Prostate gland (tissue), 2 donors: ENCODE measurements at places on chromosomes 16 and 17. TPM values are rescaled to one million over a fixed set of nuclear protein-coding genes. Genes with fewer than 3 reads are reported as not detected.

DNA sequence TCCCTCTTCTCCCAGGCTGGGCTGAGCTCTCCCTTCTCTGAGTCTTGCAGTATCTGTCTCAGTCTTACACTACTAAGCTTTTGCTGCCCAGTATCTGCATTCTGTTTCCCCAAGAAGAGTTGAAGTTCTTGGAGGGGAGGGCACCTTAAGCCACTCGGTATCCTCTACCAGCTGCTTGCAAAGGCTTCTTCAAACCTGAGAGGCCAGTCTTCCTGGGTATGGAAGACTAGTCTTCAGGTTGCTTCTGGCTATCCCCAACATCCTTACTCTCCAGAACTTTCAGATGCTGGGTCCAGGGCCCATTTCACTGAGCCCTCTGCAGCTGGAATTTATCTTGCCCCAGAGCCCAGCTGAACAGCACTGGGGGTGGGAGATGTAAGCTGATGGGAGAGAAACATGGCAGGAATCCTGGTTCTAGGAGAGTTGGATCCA lies 20.1 kb downstream of the GP2 start:
- DNase-seq: no peak

- DNase-seq: no peak
Observed at GRCh38 chr17:56899403-56899802, 14.4 kb downstream of the TRIM25 start.

DNA sequence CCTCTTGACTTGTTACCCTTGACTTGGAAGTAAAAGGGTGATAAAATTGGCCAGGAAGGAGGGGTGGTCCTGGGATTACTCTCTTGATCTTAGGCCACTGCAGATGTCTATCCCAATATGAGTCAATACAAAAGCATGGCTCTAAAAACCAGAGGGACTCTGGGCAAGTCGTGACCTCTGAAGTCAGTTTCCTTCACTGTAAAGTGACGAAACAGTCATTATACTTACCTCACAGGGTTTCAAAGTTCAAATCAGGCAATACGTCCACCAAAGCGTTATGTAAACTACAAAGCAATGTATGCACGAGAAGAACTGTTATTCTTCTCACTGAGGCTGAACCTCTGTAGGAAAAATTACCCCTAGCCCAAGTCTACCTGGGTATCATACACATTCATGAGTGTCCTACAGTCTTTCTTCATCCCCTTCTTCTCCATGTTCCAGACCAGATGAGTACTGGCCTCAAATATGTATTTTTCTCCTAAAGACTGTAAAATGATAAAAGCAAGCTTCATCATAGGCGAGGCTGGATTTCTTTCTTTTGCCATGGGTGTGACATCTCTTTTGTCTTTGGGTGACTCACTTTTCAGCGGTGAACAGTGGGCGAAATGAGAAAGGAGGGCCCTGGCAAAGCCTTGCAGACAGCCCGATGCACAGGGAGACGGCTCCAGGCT lies 34.5 kb upstream of the CLEC18B start:
- no peak for DNase-seq

GRCh38 chr17:44829523-44830358 lies at the start of gene GJC1:
TSS of gene GJC1 (minus strand) at chr17:44830287. CDS start at chr17:44805817, 24,470 bp downstream.
- no peak for DNase-seq

GRCh38 chr16:86714166-86714565 lies 135.8 kb downstream of the FOXL1 start:
- DNase-seq: no peak

- DNase-seq: peak; percentile 80
Observed at GRCh38 chr17:75848523-75849278, 4.5 kb upstream of the UNC13D start.

DNA sequence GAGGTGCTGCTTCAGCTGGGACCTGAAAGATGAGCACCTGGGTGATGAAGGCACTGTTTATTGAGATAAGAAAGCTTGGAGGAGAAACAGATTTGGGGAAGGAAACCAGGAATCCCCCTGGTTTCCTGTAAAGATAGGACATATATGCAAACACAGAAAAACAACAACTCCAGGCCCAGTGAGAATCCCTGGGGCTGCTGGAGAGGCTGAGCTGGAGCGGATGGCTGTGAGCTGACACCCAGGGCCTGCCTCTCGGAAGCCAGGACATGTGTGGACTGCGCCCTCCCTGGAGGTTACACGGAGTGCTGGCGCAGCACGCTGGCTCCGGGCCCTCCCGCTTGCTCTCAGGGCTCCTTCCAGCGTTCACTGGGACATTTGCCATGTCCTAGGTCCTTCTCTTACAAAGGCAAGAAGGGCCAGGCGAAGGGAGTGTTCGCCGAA lies 57.5 kb downstream of the CYB5B start:
- peak; percentile 93 for DNase-seq

GRCh38 chr17:3030096-3030495 lies 33.3 kb downstream of the OR1D5 start:
- DNase-seq: no peak

- no peak for DNase-seq
Observed at GRCh38 chr17:28648698-28649097, 3.7 kb upstream of the BLTP2 start.

- DNase-seq: no peak
Observed at GRCh38 chr16:53865494-53865863, 161.5 kb downstream of the FTO start.

GRCh38 chr16:68973611-68974120 lies 130.3 kb downstream of the TANGO6 start:
- DNase-seq: no peak

The TMEM204 gene
- 20.7 TPM for total RNA-seq

The CCL5 gene
- total RNA-seq: 4.5 TPM

The KRTAP2-1 gene
- not detected for total RNA-seq
